GM13977 (cell line): ENCODE measurements at places on chromosomes 3 and 15.

- DNase-seq = no peak
These were observed 124.6 kb upstream of the SGO1 start for GRCh38 chr3:20310629-20311028.

- peak; percentile 7 for DNase-seq
These were observed 580.0 kb downstream of the ZNF385D start for GRCh38 chr3:21170964-21171363.

DNA sequence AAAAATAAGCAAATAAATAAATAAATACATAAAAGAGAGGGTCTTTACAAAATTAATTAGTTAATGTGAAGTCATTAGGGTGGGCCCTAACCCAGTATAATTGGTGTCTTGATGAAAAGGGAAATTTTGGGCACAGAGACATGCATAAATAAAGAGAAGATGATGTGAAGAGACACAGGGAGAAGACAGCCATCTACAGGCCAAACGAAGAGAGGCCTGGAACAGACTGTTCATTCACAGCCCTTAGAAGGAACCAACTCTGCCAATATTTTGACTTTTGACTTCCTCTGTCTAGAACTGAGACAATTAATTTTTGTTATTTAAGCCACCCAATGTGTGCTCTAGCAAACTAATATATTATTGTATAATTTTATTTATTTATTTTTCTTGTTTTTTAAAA lies 29.6 kb upstream of the SELENOK start:
- DNase-seq = peak; percentile 34

- no peak for DNase-seq
These were observed 269.2 kb upstream of the LRTM1 start for GRCh38 chr3:55197021-55197420.

- no peak for DNase-seq
These were observed 378.3 kb downstream of the CNTN4 start for GRCh38 chr3:2476996-2477395.

- DNase-seq = no peak
These were observed 73.0 kb downstream of the NEO1 start for GRCh38 chr15:73125219-73125618.

- DNase-seq = no peak
These were observed 124.8 kb downstream of the VPS13C start for GRCh38 chr15:61935493-61935892.

DNA sequence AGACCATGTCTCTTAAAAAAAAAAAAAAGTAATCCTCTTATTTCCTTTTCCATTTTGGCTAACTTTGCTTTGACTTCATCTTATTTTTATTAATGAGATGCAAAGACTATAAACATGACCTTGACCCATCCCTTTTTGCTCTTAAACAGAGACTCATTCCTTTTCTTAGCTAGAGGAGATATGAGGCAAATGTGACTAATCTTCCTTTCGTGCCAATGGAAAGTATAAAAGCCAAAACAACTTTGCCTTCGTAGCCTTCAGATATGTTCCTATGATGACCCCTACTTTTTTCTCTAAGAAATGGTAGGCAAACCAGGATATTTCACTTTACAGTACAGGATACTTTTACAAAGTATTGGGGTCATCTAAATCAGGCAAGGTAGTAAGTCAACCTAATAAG lies 36.9 kb upstream of the GOLGB1 start:
- no peak for DNase-seq

- no peak for DNase-seq
These were observed 60.7 kb upstream of the RAB6B start for GRCh38 chr3:133956353-133956752.

- DNase-seq = peak; percentile 62
These were observed at the start of gene ZNF502 for GRCh38 chr3:44712455-44713075. Gene ZNF502 (plus strand): TSS chr3:44712660. CDS start chr3:44720262, 7,602 bp downstream.
